ENCODE measurements at places on chromosomes 6 and 20.

DNA sequence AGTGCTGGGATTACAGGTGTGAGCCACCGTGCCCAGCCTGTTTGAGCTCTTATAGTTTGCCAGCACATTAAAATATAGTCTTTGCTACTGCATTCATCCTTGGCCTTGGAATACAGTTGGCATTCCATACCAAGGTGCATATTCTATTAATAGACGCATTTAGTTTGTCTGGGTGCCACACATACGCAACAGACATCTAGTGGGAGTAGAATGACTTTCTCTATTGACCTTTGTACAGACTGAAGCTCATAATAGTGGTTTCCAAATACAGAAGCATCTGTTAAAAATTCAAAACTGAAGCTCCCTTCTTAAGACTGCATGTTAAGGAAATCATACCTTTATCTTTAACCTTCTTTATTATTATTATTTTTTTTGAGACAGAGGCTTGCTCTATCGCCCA is 46.7 kb upstream of the FNDC1 start:
- no peak for DNase-seq

GRCh38 chr6:32581315-32582095 is 8.1 kb downstream of the HLA-DRB1 start:
- no peak for DNase-seq

DNA sequence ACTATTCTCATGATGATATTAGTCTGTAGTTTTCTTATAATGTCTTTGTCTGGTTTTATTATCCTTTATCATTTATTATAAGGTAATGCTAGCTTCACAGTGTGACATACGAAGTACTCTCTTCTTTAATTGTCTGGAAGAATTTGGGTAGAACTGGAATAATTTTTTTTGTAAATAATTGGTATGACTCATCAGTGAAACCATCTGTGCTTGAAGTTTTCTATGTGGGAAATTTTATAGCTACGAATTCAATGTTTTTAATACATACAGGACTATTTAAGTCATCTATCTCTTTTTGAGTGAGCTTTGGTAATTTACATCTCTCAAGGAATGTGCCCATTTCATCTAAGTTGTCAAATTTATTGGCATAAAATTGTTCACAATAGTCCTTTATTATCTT is 86.3 kb downstream of the SOD2 start:
- DNase-seq, result no peak

- no peak for DNase-seq
These were observed 6.0 kb downstream of the LAMA5 start for GRCh38 chr20:62360854-62361798.

- no peak for DNase-seq
These were observed 339.7 kb downstream of the PRKN start for GRCh38 chr6:162387718-162388382.

GRCh38 chr6:135624402-135625295 is 127.1 kb upstream of the AHI1 start:
- no peak for DNase-seq

GRCh38 chr6:76043690-76044089 is 28.8 kb downstream of the IMPG1 start:
- no peak for DNase-seq

DNA sequence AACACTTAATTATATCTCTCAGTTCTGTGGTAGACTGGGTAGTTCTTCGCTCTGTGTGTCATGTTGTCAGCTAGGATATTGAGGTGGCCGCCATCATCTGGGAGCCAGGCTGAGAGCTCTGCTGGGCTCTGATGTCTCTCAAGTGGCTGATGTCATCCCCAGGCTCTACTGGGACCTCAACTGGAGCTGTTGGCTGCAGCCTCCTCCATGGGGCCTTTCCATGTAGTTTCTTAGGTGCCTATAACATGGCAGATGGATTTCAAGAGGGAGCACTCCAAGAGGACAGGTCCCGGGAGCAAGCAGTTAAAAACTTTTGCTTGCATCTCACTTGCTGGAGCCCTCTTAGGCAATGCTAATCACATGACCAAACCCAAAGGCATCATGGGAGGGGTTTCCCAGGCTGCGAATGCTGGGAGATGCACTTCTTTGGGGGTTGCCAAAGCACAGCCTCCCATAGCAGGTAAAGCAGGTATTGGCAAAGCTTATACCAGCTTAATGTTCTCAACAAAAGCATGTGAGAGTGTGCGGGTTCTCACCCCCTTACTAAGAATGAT is 129.8 kb downstream of the TMEM242 start:
- DNase-seq, result no peak

DNA sequence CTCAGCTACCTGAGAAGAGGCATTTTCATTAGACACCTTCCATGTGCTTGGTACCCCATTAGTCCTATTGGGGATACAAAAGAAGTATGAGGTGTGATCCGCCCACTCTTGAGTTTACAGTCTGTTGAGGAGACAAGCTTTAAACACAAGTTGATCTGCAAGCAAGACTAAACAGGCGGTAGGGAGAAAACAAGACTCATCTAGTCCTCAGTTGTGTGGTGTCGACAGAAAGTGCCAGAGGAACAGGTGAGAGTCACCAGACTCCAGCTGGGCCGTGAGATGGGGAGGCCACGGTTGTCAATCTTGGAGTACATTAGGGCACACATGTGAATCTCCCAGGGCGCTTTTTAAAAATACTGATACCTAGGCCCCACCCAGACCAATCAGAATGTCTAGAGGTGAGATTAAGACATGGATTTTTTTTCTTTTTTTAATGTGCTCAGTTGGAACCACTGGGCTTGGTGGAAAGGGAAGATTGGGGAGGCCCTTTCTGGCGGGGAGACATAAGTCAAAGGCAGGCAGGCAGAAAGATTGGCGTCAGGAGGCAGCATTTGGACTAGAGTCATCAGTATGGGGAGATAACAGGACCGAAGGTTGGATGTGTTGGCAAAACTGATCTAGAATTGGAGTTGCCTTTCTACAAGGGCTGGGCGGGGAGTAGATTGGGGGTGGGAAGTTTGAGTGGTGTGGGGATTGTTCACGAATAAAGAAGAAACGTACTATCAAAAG is 10.4 kb downstream of the E2F3 start:
- no peak for DNase-seq

GRCh38 chr6:43076464-43077332 is 584 bp downstream of the PTK7 start:
- DNase-seq, result no peak

DNA sequence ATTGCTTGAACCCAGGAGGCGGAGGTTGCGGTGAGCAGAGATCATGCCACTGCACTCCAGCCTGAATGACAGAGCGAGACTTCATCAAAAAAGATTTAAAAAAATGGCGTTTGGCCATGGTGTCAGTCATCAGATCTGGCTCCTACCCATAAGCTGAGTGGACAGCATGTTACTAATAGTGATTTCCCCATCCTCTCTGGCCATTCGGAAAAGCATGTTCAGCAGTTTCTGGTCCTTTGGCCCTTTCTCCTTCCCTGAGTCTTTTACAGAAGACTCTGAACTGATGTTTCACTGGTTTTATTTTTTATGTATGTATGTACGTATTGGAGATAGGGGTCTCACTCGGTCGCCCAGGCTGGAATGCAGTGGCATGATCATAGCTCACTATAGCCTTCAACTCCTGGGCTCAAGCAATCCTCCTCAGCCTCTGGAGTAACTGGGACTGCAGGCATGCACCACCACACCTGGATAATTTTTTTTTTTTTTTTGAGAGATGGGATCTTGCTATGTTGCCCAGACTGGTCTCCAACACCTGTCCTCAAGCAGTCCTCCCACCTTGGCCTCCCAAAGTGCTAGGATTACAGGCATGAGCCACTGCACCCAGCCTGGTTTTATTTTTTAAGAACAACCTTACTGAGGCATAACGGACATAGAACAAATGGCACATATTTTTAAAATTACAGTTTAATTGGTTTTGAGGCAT is 84.2 kb upstream of the CNKSR3 start:
- no peak for DNase-seq

DNA sequence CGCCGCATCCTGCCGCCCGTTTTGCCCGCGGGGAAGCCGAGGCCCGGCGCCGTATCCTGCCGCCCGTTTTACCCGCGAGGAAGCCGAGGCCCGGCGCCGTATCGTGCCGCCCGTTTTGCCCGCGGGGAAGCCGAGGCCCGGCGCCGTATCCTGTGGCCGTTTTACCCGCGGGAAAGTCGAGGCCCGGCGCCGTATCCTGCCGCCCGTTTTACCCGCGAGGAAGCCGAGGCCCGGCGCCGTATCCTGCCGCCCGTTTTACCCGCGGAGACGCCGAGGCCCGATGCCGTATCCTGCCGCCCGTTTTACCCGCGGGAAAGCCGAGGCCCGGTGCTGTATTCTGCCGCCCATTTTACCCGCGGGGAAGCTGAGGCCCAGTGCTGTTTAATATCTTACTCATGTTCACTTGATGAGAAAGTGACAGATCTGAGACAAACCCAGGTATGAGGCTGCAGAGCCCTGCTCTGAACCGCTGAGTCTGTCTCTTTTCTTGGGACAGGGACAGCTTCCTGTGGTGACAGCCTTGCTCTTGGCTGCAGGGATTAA is 129.4 kb downstream of the CDH26 start:
- no peak for DNase-seq

DNA sequence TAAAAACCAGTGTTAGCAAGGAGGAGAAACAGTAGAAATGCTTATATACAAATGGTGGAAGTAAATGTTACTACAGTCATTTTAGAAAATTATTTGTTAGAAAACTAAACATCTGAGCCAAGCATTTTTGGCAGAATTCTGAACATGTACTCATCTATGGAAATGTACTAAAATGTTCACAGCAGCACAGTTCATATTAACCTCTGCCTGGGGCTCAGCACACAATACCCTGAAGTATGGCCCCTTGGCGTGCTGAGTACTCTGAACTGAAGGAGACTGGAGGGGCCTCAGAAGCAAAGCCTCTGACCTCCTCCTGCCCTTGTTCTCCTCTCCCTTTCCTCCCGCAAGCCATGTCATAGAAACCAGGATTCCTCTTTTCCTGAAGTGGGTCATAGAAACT is 66.2 kb upstream of the RALGAPA2 start:
- DNase-seq, result no peak

DNA sequence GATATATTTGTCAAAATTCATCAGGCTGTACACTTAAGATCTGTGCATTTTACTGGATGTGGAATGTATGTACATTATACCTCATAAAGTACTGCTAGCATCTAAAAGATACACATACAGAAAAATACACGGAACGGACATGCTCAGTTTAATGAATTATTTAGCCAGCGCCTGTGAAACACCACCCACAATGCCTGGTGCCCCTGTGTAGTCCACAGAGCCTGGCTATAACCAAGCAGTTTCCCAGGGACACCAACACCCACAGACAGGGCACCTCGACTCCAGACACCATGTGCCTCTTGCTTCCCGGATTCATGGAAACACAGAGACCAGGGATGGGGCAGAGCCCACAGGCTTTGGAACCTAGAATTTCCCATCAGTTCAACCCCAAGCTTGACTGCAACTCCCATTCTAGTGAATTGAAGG is 17.4 kb upstream of the ARMC12 start:
- DNase-seq, result no peak

GRCh38 chr6:45965792-45966191 is 49.9 kb downstream of the CLIC5 start:
- no peak for DNase-seq

- DNase-seq, result no peak
These were observed 31.2 kb downstream of the TNFRSF21 start for GRCh38 chr6:47278545-47278944.

GRCh38 chr20:37389844-37390275 is 43.9 kb downstream of the SRC start:
- DNase-seq, result no peak

DNA sequence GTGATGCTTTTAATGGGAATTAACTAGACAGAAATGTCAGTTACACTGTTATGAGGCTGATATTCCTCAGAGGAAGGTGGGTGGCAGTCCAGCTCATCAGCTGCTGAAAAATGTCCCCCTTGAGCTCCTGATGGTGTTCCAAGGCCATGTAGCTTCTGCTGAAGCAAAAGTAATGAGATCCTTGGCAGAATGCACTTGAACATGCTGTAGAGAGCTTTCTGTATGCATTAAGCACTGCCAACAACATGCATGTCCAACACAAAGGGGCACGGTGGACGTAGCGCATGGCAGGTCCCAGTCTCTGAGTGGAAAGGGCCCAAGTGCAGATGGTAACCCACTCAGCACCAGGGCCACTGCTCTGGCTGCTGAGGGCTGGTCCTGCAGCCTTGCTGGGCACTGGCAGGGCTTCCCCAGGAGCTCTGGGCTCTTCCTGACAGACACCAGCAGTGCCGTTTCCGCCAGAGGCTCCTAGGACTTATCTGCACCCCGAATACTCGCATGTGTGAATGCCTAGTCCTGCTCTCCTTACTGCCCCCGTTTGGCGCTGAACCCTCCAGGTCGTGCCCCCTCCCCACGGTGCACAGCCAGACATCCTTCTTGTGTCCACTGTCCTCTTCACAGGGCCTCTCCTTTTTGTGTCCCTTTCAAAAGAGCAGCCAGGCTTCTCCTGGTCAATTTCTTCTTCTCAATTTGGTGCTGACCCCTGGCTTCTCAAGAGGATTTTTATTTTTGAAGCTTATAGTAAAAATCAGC is 18.6 kb upstream of the SYNDIG1 start:
- DNase-seq, result no peak

DNA sequence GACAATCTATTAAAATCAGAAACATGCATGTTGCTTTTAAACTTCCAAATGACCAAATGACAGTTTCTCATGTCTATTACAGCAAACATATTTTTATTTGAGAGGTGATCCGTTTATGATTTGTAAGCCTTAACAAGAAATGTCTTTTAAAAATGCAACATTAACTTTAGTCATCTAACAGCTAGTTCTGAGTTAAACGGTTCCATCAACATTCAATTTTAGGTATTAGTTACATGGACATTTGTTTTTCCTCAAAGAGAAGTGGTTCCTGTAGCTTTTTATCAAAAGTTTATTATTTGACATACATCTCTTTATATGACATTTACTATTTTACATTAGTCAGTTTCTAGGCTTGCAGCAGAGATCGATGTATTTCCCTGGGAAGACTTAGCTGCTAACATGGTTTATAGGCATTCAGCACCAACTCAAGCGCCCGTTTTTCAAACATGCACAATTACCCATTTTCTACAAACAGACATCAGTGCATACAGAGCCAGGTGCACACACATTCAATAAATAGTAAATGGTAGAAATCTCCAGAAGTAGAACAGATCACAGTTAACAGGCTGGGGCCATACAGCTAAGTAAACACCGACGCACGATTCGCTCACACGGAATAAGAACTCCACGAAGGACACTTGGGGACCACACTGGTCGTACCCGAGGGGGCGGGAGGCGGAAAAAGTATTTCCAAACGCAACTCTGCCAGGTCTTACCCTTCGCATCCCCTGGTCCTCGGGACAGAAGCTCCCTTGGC is 882 bp downstream of the CNR1 start:
- no peak for DNase-seq
